ENCODE measurements at places on chromosomes 1 and 21.

DNA sequence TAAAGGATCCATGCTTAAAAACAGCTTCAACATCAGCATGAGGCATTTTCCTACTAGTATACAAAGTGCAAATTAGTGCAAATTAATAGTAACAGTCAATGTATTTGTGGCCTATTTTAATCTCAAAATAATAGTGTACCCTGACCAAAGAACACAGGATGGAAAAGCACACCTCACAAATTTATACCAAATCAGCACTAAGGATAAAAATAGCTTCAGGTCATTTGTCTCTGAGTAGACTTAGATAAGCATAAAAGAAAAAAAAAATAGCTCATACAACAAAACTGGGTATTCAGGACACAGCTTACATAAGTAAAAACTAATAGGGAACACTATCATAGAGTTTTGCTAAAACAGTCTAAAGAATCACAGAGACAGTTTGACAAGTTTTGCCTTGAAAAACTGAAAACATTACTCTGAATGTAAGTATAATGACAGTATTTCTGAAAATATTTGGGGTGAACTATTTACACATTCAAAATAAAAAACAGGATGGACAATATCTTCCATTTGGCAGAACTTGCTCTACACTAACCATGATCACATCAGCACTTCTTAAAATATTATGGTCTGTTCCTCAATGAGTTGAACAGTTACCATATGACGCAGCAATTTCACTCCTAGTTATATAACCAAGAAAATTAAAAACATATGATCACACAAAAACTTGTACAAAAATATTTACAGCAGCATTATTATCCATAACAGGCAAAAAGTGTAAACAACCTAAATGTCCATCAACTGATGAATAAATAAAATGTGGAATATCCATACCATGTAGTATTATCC, 46.3 kb downstream of the RNF115 start:
- no peak for DNase-seq

DNA sequence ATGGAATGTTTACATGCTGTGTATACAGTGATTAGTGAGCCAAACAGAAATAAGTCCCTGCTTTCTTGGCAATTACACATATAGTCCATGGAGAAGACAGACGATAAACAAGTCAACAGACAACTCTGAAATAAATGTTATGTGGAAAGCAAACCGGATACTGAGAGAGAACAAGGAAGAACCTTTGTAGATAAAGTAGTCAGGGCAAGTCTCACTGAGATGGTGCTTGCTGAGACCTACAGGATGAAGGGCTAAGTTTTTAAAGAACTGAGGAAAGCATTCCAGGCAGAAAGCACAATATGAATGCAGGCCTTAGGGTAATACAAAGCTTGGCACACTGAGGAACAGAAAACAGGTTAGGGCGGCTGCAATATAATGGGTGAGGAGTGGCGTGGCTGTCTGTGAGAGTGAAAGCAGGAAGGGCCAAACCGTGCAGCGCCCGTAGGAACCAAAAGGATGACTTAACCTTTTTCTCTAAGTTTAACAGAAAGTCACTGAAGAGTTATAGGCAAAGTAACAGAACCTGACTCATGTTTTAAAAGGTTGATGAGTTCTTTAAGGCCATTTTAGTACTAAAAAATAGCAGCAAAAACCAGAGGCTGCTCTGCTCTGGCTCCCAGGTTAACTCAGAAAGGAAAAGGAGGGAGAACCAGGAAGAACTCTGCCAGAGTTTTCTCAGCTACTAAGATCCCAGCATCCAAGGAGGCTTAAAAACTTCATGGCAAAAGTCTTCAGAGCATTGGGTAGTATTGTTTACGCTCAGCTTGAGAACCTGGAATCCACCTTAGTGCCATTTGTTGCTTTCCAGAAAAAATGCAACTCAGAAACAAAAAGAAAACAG, 8.7 kb upstream of the TTF2 start:
- no peak for DNase-seq

GRCh38 chr21:37799211-37800056, 116.8 kb downstream of the KCNJ6 start:
- no peak for DNase-seq

DNA sequence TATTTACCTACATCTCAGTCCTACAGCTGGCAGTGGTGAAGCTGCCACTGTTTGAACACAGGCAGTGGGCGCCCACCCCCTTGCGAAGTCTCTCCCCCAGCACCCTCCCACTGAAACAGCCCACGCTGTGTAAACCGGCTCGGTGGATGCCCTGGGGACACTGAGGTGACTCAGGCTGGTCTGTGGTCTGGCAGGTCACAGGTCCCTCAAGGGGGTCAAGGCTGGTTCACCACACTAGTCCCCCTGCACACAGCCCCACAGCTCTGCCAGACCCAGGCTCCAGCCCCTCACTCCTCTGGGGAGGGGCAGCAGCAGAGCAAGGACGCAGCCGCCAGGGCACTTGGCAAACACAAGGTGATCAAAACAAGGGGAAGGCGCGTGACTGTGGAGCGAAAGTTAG, 7.6 kb downstream of the CHD5 start:
- DNase-seq, result no peak

DNA sequence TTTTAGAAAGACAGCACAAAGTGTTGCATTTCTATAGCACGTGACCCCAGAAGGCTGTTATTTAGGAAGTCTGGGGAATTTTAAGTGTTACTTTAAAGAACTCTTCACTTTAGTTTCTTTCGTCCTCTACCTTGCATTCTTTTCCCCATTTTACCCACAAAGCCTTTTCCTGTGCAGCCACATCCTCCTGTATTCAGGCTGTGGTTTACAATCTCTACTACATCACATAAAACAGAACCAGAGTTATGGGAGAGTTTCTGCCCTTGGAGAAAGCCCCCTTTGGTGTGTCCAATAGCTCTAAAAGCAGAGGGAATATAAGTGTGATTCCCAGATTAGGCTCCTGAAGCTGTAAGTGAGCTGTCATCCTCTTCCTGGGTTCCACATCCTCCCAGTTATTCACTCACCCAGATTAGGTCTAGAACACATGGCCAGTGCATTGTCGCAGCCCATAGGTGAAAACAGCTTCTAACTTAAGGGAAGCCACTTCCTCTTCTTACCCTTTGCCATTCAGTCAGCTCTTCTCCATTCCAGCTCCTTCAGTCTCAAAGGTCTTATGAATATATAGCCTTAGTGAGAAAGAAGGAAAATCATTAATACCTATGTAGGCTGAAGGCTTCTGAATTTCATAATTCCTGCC, 171.1 kb downstream of the PIGK start:
- no peak for DNase-seq

DNA sequence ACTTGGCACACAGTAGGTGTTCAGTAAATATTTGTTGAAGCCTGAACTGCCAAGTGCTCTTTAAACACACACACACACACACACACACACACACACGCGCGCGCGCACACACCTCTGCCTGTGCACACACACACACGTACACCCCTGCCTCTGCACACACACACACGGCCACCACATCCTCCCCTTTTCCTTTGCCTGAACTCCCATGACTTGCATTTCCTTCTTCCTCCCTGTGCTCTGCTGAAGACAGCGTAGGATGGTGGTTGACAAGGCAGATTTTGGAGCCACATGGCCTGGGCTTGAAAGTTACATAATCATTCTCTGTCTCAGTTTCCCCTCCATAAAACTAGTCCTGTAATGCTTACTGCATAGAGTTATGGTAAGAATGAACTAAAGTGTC, 712.3 kb downstream of the PTPRU start:
- DNase-seq, result no peak

DNA sequence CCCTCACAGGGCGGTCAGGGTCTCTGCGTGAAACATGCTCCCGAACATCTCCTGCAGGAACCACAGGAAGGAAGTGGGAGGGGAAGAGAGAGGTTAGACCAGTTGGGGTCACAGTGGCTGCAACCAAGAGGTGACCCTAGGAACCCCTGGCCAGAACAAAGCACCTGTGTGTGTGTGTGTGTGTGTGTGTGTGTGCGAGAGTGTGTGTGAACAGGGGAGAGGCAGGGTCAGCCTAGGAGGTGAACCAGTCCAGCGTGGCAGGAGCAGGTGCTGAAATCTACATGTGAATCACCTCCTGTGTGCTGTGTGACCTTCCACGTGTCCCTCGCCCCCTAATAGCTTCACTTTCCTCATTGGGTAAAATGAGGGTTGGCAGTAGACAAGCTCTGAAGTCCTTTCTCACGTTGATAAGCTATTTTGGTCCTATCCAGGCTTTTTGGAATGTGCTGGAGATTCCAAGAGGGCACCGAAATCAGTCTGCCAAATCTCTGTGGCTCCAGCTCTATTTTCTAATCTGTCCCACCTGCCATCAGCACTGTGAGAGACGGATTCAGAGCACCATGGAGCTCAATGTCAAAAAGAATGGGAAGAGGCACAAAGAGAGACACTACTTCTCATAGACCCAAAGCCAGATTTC, 27.8 kb downstream of the SLC26A9 start:
- no peak for DNase-seq

DNA sequence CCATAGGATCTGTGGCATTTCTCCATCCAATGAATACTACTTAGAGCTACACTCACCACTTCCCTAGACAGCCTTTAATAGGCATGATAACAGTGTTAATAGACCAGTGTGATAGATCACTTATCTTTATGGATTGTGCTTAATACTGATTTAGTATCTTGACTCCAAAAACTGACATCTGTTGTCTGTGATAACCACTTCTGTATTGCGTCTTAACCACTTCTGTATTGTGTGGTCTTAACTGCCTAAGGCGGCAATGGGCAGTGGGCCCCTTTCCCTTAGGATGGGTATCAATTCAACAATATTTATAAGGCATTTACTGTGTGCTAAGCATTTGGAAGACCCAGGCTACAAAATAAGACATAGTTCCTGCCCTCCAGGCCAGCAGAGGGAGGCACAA, 32.0 kb upstream of the RCAN3 start:
- DNase-seq, result no peak

DNA sequence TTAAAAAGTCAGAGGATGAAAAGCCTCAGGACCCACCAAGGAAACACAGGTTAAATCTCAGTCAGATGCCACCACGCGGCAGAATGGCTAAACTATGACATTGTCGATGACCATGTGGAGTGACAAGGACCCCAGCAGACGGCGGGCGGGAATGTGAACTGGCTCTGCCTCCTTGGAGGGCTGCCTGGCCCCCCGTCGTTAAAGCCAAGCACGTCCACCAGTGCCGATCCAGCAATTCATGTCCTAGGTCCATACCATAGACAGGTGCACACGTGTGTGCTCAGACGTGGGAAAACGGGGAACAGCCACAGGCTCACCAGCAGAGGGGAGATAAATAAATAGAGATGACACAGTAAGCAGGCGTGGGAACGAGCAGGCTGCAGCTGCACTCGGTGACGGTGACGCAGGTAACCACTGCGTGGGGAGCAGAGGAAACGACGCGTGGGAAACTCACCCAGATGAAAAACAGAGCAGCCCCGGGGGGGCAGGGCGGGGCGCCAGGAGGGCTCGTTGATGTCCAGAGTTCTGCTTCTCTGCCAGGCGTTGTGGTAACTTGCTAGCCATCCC, 28.3 kb upstream of the PCBP3 start:
- peak; percentile 72 for DNase-seq

GRCh38 chr1:29972421-29973053, 736.2 kb downstream of the PTPRU start:
- no peak for DNase-seq

- no peak for DNase-seq
Measured at GRCh38 chr1:26915204-26915842, 1.5 kb upstream of the NR0B2 start.

- DNase-seq, result no peak
Measured at GRCh38 chr1:211925016-211925415, 94.5 kb upstream of the LPGAT1 start.

DNA sequence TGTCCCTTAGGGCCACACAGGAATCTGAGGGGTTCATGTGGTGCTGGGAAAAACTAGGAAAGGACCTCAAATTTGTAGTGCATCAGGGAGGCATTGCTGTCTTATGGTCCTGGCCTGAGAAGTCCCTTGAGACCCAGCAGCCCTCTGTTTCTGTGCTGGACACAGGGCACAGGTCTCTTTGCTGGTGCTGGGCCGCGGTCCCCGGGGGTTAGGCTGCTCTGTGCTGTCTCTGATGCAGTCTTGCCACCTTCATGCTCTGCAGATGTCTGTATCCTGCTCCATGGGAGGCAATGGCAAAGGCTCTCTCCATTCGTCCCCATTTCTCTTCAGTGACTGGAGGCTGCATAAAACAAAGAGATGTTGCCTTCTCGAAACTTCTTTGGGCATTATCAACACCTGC, 13.0 kb downstream of the EDARADD start:
- no peak for DNase-seq

GRCh38 chr21:27424601-27425000, 457.7 kb upstream of the ADAMTS5 start:
- no peak for DNase-seq

- DNase-seq, result no peak
Measured at GRCh38 chr1:63557365-63557987, 34.2 kb downstream of the EFCAB7 start.

DNA sequence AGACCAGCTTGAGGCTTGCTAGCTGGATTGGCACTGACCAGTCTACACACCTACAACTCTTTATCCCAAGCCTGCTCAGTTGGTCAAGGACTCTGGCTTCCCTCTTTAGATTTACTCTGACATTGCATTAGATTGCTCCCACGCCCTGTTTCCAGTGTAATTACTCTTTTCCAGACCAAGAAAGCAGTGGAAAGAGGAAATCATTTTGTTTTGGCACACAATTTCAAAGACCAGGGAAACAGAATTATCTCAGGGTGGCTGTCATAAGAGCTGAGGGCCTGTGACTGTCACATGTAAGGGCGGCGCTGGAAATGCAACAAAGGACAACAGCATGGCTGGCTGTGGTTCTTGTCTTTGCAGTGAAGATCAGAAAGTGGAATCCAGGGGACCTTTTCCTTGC, 302.7 kb downstream of the HHAT start:
- DNase-seq, result no peak

DNA sequence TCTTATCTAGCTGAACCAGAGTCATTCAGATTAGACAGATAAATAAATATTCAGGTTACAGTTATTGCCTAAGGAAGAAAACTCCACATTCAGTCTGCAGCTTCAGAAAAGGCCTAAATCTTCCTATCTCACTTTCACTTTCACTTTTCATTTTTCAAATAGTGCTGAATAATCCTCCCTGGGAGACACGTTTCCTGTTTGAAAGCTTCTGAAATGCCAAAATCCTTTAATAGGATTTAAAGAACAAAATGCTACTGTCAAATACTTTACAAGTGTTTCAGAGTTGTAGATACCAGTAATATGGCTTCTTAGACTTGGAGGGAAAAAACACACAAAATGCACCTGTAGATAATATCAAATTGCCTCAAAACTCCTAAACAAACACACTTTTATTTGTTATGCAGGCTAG, 3.9 kb downstream of the PSMB2 start:
- DNase-seq, result no peak

- no peak for DNase-seq
Measured at GRCh38 chr1:31633117-31633516, 11.6 kb downstream of the PEF1 start.

DNA sequence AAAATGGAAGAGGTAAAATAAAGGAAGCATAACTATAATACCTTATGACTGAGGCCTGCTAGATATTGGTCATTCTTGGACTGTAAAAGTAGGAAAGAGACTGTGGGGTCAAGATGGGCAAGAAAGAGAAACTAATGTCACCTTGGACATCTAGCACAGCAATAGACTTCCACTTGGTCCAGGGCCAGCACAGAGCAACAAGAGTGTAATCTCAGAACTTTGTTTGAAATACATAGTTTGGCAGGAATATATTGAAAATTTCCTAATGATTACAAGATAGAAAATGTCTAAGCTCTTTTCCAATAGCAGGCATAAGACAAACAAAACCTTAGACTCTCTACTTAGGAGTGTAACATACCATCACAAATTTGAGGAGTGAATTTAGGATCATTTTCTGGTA, 4.6 kb downstream of the LRRC8C start:
- no peak for DNase-seq

GRCh38 chr1:55867304-55867843, 652.2 kb upstream of the USP24 start:
- DNase-seq, result no peak
